Peyer's patch (tissue), 4 donors: ENCODE measurements at places on chromosomes 6 and 20. TPM values are rescaled to one million over a fixed set of nuclear protein-coding genes. Genes with fewer than 3 reads are reported as not detected.

FERMT1 gene
- total RNA-seq: 15.1 TPM

DNA sequence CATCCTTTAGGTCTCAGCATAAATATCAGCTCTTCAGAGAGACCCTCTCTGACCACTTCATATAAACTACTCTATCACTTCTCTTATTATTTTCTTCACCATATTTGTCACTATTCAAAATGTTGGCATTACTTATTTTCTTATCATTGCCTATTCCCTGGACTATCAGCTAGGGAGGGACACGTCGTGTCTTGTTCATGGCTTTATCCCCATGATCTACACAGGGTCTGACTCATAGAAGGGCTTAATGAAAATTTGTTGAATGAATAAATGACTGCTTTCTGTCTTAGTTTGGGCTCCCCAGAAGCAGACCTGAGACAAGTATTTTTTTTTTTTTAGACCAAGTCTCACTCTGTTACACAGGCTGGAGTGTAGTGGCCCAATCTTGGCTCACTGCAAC lies 3.0 kb upstream of the CDK5RAP1 start:
- H3K27ac ChIP-seq: no peak overlapping the region
- no peak for DNase-seq
- H3K27me3 ChIP-seq: no peaks in the 10 kb centered on the region
- no peaks in the 10 kb centered on the region for H3K36me3 ChIP-seq

SLC32A1 gene
- not detected for total RNA-seq

GRCh38 chr6:151096691-151097606 lies 142.8 kb upstream of the AKAP12 start:
- DNase-seq: no peak
- H3K4me3 ChIP-seq: no peak overlapping the region
- no peak overlapping the region for H3K27ac ChIP-seq
- H3K36me3 ChIP-seq: no peaks in the 10 kb centered on the region

RAE1 gene
- 21.5 TPM for total RNA-seq

DNA sequence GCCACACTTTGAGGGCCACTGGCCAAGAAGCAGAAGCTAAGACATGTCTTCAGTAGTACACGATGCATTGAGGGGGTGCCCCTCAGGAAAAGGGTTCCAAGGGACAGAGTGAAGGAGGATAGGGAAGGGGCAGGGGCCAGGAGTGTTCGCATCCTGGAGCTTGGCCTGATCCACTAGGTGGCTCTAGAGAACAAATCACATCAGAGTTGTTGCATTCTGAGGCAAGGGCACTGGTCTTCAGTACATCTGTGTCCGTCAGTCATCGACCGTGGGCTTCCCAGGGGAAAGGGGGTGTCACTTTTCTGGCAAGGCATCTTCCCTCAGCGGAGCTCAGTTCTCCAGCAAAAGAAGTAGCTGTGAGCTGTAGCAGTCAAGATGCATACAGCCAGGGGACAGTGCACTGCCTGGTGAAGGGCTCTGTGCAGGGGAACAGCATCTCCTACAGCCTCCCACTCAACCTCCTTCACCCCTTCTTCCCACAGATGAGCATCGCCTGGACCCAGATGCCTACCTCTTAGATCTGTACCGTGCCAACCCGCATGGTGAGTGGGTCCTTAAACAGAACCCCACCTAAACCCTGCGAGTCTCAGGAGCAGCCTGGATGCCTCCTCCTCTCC lies 47.8 kb downstream of the ARHGAP40 start:
- no peaks in the 10 kb centered on the region for H3K36me3 ChIP-seq
- no peak overlapping the region for H3K4me3 ChIP-seq
- no peak overlapping the region for H3K27ac ChIP-seq
- DNase-seq: no peak
- H3K4me1 ChIP-seq: no peaks in the 10 kb centered on the region
- peaks cover 20% of the 10 kb centered on the region for H3K27me3 ChIP-seq
